ENCODE measurements at places on chromosomes 1 and 21.

DNA sequence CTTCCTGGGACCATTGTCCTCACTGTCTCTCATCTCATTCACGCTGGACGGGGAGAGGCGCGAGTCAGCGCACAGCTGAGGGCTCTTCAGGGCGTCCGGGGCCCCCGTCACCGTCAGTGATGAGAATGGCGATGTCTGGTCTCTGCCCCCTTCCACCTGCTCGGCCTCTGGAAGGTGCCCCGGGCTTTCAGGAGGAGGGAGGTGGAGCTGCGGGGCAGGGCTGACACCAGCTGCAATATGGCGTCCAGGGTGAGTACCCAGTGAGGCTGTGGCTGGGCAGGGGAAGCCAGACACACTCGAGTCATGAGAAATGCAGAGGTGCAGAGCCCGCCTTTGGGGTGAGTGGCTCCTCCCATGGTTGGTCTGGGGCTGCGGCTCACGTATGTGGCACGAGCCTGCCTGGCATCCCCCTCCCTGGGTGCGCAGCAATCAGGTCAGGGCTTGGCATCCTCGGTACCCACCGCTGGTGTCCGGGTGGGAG is 15.1 kb downstream of the MORN1 start:
- no peak for DNase-seq
- H3K27me3 ChIP-seq, result no peaks in the 10 kb centered on the region
- H3K27ac ChIP-seq, result no peak overlapping the region
- no peaks in the 10 kb centered on the region for H3K36me3 ChIP-seq
- no peak overlapping the region for H3K4me3 ChIP-seq

DNA sequence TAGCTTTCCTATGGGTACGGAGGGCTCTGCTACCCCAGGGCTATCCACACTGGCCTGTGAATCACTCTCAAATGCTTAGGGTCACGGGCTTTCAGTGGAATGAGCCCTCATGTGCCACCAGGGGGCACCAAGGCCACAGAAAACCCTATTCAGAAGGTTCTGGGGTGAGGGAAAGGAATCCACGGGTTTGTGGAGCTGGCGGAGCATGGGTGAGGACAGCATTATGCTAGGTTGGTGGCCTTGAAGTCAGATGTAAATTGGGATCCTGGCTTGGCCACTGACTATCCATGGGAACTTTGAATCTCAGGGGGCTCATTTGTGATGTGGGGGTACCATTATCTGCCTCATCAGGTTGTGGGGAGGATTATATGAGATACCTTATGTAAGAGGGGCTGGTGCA is 5.1 kb upstream of the LAMTOR5 start:
- H3K27ac ChIP-seq, result no peak overlapping the region
- DNase-seq, result peak; percentile 73
- peaks cover 16% of the 10 kb centered on the region for H3K4me1 ChIP-seq
- no peak overlapping the region for H3K4me3 ChIP-seq

DNA sequence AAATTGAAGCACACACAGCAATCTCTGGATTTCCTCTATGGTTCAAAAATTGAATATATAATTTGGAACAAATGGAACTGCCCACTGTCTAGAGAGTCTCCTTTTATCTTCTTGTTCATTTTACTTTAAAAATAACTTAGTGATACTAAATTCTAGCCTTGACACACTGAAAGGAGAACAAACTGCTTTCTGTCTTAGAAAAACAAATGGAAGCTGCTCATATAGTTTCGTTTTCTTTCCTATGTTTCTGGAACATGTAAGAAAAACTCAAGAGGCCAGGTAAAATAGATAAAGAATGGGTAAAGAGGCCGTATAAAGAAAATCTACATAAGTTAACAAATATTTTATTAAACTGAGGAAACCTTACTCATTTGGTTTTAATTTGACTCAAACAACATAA is 332.7 kb downstream of the NEGR1 start:
- no peaks in the 10 kb centered on the region for H3K36me3 ChIP-seq
- DNase-seq, result no peak
- no peaks in the 10 kb centered on the region for H3K27me3 ChIP-seq
- no peak overlapping the region for H3K4me3 ChIP-seq

DNA sequence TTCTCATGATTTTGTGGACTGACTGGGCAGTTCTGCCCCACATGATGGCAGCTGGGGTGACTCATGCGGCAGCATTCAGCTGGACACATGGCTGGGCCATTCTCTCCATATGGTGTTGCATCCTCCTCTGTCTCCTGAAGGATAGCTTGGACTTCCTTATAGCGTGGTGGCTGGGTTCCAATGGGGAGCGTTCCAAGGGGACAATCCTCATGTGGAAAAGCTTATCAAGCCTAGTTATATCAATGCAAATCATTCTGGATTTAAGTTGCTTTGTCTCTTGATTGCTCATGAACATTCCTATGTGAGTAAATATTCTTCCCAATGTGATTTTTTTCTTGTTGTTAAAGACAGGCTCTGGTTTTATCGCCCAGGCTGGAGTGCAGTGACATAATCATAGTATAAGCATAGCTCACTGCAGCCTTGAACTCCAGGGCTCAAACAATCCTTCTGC is 13.2 kb upstream of the SLC2A1 start:
- peaks cover 1% of the 10 kb centered on the region for H3K36me3 ChIP-seq
- no peak overlapping the region for H3K27ac ChIP-seq
- no peaks in the 10 kb centered on the region for H3K27me3 ChIP-seq
- no peak for DNase-seq
- peaks cover 4% of the 10 kb centered on the region for H3K4me1 ChIP-seq
- H3K4me3 ChIP-seq, result no peak overlapping the region

GRCh38 chr1:60274422-60275290 is 201.1 kb upstream of the C1orf87 start:
- no peak overlapping the region for H3K27ac ChIP-seq
- H3K4me3 ChIP-seq, result no peak overlapping the region
- H3K4me1 ChIP-seq, result no peaks in the 10 kb centered on the region
- no peak for DNase-seq
- no peaks in the 10 kb centered on the region for H3K27me3 ChIP-seq

GRCh38 chr1:234295068-234295467 is 78.2 kb upstream of the COA6 start:
- no peak for DNase-seq
- no peak overlapping the region for H3K27ac ChIP-seq
- peaks cover 2% of the 10 kb centered on the region for H3K27me3 ChIP-seq
- peaks cover 13% of the 10 kb centered on the region for H3K36me3 ChIP-seq
- no peaks in the 10 kb centered on the region for H3K4me1 ChIP-seq
- H3K4me3 ChIP-seq, result no peak overlapping the region

- H3K27me3 ChIP-seq, result no peaks in the 10 kb centered on the region
- no peak overlapping the region for H3K4me3 ChIP-seq
- no peaks in the 10 kb centered on the region for H3K36me3 ChIP-seq
- no peaks in the 10 kb centered on the region for H3K4me1 ChIP-seq
- H3K27ac ChIP-seq, result no peak overlapping the region
These were observed 179.3 kb downstream of the SEC16B start for GRCh38 chr1:177790566-177790965.

DNA sequence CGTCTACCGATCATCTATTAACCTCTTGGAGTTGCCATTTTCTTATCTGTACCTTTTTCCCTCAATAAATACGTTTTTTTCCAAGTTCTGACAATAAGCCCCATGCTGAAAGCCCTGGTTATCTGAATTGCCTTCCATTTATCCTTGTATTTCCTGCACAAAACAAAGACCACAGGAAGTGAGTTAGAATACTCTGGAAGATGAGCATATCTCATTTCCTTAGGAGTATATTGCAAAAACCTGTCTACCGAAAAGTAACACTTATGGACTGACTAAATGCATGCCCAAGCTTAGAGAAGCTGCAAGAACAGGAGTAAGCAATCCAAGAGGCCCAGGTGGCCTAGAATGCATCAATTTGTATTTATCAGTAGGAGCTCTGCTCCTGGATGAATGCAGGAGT is 39.9 kb downstream of the DIRAS3 start:
- H3K27ac ChIP-seq, result no peak overlapping the region
- DNase-seq, result no peak
- H3K27me3 ChIP-seq, result no peaks in the 10 kb centered on the region
- no peak overlapping the region for H3K4me3 ChIP-seq
- H3K36me3 ChIP-seq, result no peaks in the 10 kb centered on the region

DNA sequence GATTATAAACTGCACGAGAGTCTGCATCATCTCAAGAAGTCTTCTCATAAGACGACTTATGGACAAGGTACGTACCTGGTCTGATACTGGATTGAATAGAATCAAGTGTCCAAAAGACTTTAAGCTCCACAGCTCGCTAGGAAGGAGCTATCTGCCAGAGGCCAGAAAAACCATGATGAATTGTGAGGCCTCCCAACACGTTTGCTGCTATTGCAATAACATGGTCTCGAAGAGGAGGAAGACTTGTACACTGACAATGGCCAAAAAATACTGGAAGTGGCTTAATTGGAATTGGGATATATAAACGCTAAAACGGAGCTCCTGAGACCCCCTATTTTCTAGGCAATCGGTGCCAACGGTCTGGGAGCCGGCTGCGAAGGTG is 534 bp downstream of the DNAJC28 start:
- H3K4me3 ChIP-seq, result peak overlapping the region; percentile 82
- H3K27ac ChIP-seq, result peak overlapping the region; percentile 66
- H3K4me1 ChIP-seq, result peaks cover 10% of the 10 kb centered on the region
- DNase-seq, result no peak
- H3K36me3 ChIP-seq, result no peaks in the 10 kb centered on the region

DNA sequence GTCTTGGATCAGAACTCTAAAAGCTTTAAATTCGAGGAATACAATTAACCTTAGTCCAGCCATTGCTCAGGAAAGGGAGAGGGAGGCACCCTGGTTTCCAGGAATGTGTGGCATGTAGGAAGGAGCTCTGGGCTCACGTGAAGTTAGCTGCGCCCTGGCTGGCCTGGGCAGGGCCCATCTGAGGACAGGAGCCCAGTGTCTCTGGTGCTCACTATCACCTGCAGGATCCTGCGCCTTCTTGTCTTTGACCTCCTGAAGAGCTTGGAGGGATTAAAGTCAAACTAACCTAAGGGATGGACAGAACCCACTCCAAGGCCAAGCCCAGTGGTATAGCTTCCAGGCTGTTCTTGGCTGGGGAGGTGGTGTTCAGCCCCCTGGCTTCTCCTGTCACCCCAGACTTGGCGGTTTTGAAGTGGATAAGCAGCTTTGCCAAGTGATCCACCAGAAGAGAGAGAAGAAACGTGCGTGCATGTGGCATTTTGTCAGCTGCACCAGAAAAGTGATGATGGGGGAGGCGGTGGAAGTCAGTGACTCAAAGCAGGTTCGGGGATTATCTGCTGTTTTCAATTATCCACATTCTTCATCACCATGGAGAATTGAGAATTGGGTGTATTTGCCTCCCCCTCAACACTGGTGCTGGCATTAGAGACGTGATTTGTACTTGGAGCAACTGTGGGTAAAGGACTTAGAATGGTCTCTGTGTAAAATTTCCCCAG is 11.9 kb upstream of the KCNN3 start:
- no peak for DNase-seq
- H3K4me3 ChIP-seq, result no peak overlapping the region
- peaks cover 22% of the 10 kb centered on the region for H3K4me1 ChIP-seq
- H3K27ac ChIP-seq, result no peak overlapping the region

DNA sequence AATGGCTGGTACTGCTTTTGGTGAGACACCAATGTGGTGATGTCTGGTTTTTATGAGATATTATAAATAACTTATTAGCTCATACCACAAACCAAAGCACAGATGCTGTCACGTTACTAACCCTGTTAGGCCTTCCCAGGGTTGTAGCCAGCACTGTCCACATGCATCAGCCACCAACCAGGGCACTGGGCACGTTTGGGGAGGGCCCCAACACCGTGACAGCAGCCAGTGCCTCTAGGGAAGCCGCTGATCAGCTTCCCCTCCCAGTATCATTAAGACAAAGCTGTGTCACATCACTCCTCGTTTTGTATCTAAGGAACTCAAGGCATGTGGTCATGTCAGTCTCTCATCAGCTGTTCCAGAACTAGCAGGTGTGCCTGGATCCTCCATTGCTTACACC is 13.9 kb downstream of the URB1 start:
- H3K4me1 ChIP-seq, result no peaks in the 10 kb centered on the region
- no peaks in the 10 kb centered on the region for H3K27me3 ChIP-seq
- H3K4me3 ChIP-seq, result no peak overlapping the region
- H3K36me3 ChIP-seq, result peaks cover 27% of the 10 kb centered on the region

DNA sequence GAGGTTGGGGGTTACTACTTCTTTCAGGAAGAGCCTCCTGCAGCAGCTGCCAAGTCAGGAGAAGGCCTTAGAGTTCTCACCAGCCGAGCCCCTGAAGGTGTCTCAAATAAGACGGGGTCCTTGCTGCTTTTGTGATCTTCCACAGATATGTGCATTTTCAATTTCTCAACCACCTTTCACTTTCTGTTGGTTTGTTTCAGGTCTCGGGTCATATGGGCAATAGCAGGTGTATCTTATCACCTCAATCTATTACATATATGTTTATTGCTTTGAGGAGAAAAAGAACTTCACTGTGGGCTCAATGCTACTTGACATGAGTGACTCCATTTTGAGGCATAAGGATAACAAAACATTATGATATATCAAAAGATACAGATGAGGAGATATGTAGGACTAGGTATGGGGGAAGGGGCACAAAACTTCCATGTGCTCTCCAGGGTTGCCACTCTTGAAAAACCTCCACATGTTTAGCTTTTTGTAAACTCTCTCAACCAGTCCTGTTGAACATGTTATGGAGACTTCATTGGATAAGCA is 1171.4 kb upstream of the ADGRL2 start:
- H3K36me3 ChIP-seq, result no peaks in the 10 kb centered on the region
- H3K4me1 ChIP-seq, result no peaks in the 10 kb centered on the region
- no peaks in the 10 kb centered on the region for H3K27me3 ChIP-seq
- no peak overlapping the region for H3K4me3 ChIP-seq
- H3K27ac ChIP-seq, result no peak overlapping the region

- H3K36me3 ChIP-seq, result peaks cover 26% of the 10 kb centered on the region
- peaks cover 46% of the 10 kb centered on the region for H3K4me1 ChIP-seq
- no peak for DNase-seq
- no peaks in the 10 kb centered on the region for H3K27me3 ChIP-seq
These were observed 39.1 kb upstream of the PRSS38 start for GRCh38 chr1:227776331-227776771.

DNA sequence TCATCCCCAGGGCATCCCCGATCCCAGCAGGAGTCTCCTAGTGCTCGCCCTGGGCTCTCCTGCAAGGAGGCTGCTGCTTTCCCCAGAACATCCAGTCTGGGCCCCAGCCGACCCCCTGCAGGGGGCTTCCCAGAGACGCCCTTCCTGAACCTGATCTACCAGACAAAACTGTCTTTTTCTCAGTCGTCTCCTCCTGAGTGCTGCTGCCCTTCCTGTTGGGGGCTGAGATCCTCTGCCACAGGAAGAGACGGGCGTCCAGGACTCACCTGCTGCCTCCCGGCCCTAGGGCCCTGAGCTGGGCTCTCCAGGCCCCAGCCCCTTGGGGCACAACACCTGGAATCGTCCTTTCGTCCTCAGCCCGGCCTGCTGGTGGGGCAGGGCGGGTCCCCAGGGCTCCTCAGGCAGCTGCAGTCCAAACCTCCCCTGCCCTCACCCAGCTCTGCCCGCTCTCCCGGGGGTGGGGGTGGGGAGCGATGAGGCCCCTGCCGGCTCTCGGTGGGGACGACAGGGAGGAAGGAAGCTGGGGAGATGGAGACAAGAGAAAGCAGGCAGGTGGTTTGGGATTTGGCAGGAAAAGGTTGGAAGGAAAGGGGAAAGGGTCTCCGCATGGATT is 36.9 kb downstream of the TP73 start:
- no peaks in the 10 kb centered on the region for H3K27me3 ChIP-seq
- no peaks in the 10 kb centered on the region for H3K36me3 ChIP-seq
- H3K27ac ChIP-seq, result no peak overlapping the region
- no peaks in the 10 kb centered on the region for H3K4me1 ChIP-seq
- DNase-seq, result no peak
